ENCODE measurements at places on chromosomes 5 and 9.
A peak's percentile ranks its signal among the peaks of the same experiment; 100 is the strongest.

DNA sequence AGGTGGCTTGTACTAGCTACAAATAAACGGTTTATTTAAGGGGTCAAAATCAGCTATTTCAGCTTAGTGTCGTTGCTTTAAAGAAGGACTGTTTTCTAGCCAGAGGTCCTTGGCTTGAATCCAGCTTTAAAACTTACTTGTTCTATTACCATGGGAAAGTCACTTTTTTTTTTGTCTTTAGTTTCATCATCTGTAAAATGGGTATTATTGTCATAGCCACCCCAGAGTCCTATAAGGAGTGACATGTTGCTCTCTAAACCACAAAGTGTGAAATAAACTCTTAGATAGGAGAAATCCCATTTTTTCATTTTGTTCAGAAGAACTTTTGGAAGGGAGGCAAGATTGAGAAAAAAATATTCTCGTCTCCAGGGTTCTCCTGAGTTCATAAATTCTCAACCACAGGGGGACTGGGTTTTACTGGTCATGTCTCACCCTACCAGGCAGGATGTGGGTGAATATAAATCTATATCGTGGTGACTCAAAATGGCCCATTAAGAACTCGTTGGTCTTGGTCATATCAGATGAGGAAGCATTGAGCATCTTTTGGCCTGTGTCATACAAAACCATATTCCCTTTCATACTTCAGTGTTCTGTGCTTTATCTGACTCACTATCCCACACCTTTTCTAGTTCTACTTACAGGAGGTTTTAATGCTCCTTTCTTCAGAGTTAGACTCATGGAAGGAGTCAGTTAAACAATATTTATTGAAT lies 202.7 kb upstream of the NR3C1 start:
- DNase-seq, result peak; percentile 76

GRCh38 chr5:149640350-149640999 lies 59.2 kb downstream of the ARHGEF37 start:
- no peak for DNase-seq

DNA sequence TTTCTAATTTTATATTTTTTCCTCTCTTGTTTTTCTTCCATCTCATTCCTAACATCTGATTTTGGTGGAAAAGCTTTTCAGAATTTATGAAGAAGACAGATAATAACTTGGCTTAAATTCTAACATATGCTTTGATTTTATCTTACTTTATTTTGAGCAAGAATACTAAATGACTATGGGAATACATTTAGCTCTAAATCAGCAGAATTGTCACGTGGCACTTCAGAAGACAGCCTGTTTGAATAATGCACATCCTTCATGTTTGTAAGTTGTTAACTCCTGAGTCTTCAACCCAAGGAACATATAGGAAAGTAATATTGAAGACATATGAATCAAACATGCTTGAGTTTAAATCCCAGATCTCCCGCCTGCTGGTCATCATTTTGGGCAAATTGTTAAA lies 90.3 kb downstream of the NTRK2 start:
- DNase-seq, result no peak

DNA sequence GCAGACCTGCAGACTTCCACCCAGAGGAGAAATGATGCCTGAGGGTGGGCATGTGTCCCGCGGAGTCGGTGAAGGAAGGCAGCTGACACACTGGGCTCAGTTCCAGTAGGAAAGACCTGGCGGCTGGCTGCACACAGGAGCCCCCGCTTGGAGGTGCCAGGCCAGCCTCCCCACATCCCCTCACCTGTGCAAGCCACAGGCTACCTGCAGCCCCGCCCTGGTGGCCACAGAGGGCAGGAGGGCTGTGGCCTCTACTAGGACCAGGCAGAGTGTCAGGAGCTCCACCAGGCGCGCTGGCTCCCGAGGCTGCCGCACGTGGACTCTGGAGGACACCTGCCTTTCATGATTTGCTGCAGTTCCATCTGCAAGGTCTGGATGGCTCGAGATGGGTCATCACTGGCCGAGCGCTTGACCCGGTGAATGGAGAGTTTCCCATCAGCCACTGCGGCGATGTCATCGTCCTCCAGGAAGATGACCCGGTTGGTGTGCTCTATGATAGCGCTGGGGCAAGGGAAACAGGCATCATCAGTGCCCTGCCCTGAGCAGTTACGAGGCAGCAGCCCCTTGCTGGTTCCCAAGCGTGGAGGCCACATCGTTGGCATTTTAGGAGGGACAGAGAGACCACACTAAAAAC lies 26.7 kb upstream of the MAPK9 start:
- DNase-seq, result no peak

DNA sequence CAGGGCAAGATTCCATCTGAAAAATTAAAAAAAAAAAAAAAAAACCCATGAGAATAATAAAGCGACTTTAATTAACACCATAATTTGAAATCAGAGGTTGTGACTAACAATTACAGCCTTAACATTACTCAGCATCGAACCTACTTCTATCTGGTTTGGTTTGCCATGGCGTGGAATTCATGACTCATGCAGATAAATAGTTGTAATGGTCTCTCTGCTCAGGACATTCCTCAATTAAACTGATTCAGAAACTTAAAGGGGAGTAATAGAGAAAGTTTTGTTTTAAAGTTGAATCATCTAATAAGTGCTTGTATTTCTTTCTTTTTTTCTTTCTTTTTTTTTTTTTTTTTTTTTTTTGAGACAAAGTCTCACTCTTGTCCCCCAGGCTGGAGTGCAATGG lies 135.5 kb downstream of the SPATA31D1 start:
- no peak for DNase-seq

- peak; percentile 60 for DNase-seq
Measured at GRCh38 chr9:656926-657568, 184.4 kb upstream of the DMRT1 start.

DNA sequence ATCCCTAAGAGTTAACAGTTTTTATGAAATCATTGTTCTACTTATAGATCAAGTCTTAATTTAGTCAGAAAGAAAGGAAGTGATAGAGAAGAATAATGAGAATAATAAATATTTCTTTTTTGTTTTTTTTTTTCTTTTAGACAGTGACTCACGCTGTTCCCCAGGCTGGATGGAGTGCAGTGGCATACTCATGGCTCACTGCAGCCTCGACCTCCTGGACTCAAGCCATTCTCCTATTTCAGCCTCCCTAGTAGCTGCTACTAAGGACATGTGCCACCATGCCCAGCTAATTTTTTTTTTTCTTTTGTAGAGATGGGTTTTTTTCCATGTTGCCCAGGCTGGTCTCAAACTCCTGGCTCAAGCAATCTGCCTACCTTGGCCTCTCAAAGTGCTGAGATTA lies 11.0 kb downstream of the IFNA21 start:
- no peak for DNase-seq

GRCh38 chr9:81986051-81986450 lies 2.5 kb upstream of the SPATA31D1 start:
- no peak for DNase-seq

DNA sequence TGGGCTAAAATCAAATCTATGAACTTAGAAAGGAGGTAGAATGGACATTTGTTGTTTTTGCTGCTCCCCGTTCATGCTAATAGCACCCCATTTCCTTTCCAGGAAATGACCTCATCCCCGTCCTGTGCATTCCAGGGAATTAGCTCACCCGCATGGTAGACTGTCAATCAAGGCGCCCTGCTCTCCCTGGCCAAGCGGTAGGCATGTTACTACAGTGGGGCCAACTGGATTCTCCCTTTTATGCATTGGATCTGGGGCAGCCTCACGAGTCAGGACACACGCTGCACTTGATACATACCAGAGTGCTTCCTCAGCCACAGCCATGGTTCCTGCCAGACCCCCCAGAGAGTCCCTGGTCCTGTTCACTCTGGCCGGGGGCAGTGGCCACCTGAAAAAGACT lies 111.0 kb upstream of the PTCH1 start:
- DNase-seq, result no peak

All from inflammatory macrophage treated with lipopolysaccharide for 4 hours (primary cell).